ENCODE measurements at places on chromosomes 1 and 21.
A peak's percentile ranks its signal among the peaks of the same experiment; 100 is the strongest.

DNA sequence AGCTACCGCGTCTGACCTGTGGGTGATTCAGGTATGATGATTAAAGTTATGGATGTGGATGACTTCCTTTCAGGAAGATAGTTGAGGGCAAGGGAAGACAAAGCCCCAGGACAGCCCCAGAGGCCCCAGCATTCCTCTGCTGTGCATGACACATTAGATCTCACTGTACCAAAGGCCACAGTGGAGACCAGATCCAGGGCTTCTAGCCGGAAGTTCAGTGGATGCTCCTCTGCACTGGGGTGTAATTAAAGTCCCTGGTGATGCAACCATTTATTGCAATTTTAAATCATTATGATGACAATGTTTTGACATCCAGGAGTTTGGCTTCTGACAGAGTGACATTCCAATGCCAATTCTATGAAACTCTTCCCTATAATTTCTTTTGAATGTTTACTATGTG lies 5.0 kb downstream of the C4BPA start:
- DNase-seq: no peak

GRCh38 chr1:32199043-32199716 lies 1.2 kb upstream of the CCDC28B start:
- no peak for DNase-seq

- DNase-seq: no peak
These were observed 82.4 kb upstream of the C21orf91 start for GRCh38 chr21:17901458-17902079.

GRCh38 chr1:160973491-160973890 lies 18.9 kb upstream of the ITLN2 start:
- DNase-seq: no peak

GRCh38 chr21:39048064-39048463 lies 135.2 kb downstream of the PSMG1 start:
- DNase-seq: no peak

- no peak for DNase-seq
These were observed 11.0 kb upstream of the ZFP69B start for GRCh38 chr1:40439247-40439646.

GRCh38 chr1:68442822-68443556 lies 6.8 kb downstream of the RPE65 start:
- no peak for DNase-seq

DNA sequence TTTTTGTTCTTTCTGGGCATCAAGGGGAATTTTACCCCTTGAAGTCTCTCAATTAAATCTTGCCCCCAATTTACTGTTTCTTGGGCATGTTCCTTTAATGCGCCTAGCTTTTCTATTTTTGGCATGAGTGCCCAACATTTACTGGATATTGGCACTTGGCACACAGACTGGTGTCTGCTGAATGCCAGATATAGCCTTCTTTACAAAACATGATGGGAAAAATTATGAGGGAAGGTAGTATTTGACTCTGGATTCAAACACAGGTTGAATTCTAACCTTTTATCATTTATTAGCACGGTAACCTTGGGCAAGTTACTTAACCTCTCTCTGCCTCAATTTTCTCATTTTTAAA lies 88.3 kb upstream of the GPR52 start:
- DNase-seq: no peak

DNA sequence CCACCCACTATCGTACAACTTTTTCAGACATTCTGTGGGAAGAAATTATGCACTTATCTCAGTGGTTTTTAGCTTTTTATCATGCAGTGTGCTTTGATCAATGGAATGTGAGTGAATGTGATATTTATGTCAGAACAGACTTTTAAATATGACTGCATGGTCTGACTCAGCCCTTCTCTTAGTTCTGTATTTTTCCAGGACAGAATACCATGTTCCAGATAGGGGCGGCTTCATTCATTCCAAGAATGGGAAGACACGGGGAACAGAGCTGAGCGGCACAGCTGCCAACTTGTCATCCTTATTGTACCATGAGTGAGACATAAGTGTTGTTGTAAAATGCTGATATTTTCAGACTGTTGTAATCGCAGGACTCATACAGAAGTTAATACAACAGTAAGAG lies 214.6 kb upstream of the NCAM2 start:
- no peak for DNase-seq

GRCh38 chr1:109027841-109028240 lies 14.1 kb downstream of the WDR47 start:
- no peak for DNase-seq

DNA sequence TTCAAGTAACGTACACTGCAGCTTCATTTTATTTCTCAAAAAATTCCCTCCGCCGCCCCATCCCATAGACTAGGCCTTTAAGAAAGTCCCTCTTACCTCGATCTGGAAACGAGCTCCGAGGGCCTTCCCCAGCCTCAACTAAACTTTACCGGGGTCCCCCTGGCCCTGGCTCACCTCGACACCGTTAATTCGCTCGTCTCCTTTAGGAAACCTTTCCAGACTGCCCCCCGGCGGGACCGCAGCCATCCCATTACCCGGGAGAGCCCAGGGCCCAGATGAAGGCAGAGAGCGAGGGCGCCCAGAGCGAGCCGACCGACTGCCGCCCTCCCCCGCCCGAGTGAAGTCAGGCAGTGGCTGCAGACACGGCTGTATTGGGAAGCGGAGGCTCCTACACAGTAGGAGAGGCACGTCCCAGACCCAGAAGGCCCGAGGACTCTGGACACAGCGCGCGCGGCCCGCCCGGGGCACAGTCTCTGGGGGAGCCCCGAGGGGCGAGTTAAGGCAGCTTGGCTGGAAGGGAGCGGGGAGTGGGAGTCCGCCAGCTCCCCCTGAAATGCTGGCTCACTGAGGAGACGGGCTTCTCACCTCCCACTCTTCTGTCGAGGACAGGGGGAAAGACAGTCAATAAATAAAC lies 14.6 kb downstream of the SEMA6C start:
- DNase-seq: no peak

DNA sequence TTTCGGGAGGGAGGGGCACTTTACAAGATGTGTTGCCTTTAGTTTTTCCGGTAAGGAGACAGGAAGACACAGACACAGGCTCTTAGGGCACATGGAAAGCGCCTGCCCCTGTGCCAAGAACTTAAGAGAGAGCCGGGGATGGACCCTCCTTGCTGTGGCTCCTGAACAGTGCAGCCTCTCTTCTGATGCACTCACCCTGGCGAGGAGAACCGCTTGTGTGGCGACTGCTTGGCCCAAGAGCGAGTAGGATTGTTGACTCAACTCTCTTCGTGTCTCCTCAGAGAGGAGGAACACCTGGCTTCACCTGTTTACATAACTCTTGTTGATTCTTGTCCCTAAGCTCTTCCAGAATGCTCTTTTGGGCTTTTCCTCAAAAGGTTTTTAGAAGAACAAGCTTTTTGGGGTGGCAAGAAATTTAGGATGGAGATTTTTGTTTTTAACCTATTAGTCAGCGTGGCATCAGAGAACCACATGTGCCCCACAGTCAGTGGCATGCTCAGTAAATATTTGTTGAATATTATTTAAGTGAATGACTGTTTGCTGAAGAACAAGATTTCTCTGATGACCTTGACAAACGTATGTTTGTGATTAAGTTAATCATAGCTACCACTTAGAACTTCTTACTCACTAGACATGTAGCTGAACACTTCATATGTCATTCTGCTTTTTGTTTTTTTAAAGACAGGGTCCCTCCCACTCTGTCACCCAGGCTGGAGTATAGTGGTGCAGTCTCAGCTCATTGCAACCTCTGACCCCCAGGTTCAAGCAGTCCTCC lies 60.6 kb downstream of the NFIA start:
- DNase-seq: no peak

- peak; percentile 63 for DNase-seq
These were observed 71.0 kb downstream of the CD46 start for GRCh38 chr1:207822602-207823451.

- DNase-seq: no peak
These were observed 211.6 kb upstream of the PTBP2 start for GRCh38 chr1:96509951-96510350.

GRCh38 chr1:165836664-165837482 lies 9.5 kb downstream of the UCK2 start:
- DNase-seq: no peak

DNA sequence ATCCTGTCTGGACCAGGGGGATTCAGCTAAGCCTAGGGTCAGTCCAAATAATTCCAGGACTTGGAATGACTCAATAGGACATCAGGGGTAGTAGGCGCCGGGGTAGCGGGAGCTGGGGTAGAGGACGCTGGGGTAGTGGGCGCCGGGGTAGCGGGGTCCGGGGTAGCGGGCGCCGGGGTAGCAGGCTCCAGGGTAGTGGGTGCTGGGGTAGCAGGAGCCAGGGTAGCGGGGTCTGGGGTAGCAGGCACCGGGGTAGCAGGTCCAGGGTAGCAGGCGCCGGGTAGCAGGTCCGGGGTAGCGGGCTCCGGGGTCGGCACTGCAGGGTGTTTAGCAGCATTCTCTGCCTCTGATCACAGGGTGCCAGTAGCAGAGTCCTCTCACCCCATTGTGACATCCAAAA lies 248.9 kb downstream of the KCNJ6 start:
- no peak for DNase-seq

DNA sequence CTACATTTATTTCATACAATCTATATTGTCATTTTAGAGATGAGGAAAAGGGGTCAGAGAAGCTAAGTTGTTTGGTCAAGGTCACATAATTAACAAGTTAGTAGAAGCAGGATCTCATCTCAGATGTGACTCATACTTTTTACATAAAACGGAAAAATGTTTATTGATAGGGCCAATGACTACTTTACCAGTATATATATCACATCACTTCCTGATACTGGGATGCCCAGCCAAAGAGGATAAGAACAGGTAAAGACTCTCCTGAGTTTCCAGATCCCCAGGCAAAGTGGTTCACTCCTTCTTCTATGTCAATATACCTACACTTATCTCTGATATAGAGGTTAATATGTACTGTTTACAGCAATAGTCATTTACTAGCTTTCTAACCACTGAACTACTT lies 21.0 kb downstream of the YIPF1 start:
- no peak for DNase-seq

DNA sequence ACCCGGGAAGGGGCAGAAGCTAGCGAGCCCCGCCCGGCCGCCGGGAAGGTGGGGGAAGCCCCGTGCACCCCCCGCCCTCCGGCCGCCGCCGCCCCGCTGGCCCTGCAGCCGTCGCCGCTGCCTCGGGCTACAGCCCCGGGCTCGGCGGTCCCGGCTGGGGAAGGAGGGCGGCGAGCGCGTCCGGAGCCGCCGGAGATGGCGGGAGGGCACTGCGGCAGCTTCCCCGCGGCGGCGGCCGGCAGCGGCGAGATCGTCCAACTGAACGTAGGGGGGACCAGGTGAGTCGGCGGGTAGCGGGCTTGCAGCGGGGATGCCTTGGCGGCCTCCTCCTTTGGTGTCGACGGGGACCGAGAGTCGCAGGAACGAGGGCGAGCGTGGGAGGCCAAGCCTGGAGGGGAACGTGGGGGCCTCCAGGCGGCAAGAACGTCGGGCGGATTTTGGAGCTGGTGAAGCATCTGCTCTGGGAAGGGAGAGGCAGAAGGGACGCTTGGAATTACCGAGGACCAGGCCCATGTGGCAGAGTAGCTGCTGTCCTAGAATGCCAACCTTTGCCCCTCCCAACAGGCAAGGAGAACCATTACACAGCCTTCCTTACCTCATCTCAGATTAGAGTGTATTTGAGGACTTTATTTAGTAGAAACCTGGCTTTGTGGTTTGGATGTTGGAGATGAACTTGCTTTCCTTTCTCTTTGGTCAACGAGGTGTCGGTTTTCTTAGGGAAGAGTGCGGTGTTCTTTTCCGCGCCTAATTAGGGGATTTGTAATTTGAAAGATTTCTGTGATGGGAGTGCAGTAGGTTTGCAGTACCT lies 591 bp downstream of the KCTD3 start:
- DNase-seq: peak; percentile 18

DNA sequence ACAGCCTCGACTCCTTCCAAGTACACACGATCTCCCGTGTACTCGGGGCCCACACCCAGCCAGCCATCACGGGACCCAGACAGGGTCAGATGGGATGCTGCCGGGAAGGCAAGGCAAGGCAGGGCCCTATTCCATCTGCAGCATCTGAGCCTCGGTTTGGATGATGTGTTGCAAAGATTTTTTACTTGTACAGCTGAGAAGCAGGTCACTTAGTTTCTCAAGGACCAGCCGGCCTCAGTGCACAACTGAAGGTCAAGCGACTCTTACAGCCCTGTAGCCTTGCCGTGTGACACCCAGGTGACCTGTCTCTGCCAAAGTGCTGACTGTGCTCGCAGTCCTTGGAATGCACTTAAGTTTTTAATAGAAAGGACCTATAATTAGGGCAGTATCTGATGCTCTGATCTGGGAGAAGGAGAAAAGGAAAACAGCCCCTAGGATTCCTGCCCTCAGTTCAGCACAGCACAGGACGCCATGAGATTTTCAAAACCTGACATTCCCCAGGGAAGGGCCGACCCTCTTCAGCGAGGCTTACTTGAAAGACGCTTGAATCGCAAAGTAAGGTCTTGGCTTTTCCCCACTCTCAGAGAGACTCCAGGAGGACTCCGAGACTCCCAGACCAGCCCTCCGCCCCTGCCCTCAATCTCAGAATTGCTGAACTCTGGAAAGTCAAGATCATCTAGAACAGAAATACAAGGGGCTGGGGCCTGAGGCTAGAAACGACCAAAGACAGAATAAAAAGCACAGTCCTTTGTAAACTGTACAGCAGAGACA lies 1.3 kb downstream of the GPR157 start:
- no peak for DNase-seq

GRCh38 chr21:14675774-14676530 lies 129.8 kb upstream of the SAMSN1 start:
- no peak for DNase-seq

DNA sequence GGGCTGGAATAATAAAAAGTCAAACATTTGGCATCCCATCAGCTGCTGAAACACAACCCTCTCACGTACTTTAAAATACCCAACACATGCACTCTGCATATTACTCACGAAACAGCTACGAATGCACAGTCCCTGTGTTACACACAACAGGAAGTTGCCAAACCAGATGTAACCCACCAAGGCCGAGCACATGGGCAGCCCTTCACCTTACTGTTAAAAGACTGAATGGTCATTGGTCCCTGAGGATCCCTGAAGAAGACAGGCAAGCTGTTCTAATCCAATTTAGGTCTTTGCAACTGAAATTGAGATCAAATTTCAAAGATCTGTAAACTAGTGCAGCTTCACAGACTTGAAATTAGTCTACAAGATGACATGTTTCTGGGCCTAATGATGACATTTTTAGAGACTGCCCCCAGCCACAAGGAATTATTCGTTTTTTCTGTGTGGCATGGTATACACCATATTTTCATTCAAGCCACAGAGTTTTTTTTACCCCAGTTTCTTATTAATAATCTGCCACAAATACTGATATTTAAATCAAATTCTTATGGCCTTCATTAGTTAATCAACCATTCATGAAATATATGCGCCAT lies 25.6 kb upstream of the IER5 start:
- no peak for DNase-seq

DNA sequence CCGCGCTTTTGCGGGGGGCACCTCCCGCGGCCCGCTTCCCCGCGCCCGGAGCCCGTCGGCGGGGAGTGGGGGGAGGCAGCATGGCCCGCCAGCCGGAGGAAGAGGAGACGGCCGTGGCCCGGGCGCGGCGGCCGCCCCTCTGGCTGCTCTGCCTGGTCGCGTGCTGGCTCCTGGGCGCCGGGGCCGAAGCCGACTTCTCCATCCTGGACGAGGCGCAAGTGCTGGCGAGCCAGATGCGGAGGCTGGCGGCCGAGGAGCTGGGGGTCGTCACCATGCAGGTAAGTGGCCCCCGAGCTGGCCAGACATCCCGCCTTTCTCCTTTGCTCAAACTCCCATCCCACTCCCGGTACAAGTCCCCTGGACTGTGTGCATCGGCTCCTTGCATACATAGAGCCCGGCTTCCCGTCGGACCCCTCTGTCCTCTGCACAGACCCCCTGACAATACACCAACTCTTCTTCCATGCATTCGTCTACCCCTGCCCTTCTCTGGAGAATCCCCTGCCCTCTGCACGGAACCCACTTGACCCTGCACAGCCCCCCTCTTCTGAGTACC lies 812 bp downstream of the CACHD1 start:
- no peak for DNase-seq

- DNase-seq: no peak
These were observed 39.1 kb downstream of the MRPS6 start for GRCh38 chr21:34112316-34113033.

Data from stimulated activated CD4-positive, alpha-beta T cell treated with anti-CD3 and anti-CD28 coated beads, TNF-alpha, amount 100 ng/mL, for 4 hours (primary cell).